ENCODE measurements at places on chromosomes 7 and 10.

DNA sequence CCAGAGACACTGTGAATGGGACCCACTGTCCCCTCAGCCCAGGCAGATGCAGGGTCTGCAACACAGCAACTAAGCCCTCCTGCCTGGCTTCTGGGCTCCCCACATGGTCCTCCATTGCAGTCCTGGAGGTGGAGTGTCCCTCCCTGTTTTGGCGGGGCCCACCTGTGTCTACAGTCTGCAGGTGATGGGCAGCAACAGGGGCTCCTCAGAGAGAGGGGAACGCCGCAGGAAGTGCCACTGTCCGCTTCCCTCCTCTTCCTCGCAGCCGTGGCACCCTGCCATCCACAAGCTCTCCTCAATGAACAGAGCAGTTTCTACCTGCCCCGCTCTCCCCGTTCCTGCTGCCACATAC lies 9.3 kb downstream of the CAMK2G start:
- DNase-seq, result no peak

GRCh38 chr7:71131256-71132126 lies 453 bp upstream of the GALNT17 start:
- no peak for DNase-seq

- DNase-seq, result peak; percentile 79
Observed at GRCh38 chr10:49131507-49132361, 2.1 kb downstream of the FAM170B start.

- no peak for DNase-seq
Observed at GRCh38 chr10:71281646-71282322, 37.3 kb upstream of the SLC29A3 start.

GRCh38 chr7:128737867-128738385 lies 1.2 kb upstream of the CALU start:
- DNase-seq, result no peak

DNA sequence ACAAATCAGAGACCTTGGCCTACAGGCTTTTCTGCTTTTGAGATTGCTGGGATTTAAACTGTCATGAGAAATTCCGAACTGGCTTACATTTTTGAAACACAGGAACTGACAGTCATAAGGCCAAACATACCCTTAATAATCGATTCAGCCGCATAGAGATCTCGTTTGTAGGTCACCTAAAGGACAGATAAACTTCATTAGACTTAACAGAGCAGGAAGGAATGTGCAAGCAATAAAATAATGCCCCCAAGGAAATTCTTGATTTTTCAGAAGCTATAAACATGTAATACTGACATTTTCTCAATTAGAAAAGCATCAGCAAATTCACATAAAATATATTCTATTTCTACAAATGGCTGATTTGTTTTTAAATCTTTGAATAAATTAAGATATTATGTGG lies 120.0 kb downstream of the CRPPA start:
- no peak for DNase-seq
